ENCODE measurements at places on chromosomes 16 and 17. TPM values are rescaled to one million over a fixed set of nuclear protein-coding genes. Genes with fewer than 3 reads are reported as not detected.
A peak's percentile ranks its signal among the peaks of the same experiment; 100 is the strongest.

DNA sequence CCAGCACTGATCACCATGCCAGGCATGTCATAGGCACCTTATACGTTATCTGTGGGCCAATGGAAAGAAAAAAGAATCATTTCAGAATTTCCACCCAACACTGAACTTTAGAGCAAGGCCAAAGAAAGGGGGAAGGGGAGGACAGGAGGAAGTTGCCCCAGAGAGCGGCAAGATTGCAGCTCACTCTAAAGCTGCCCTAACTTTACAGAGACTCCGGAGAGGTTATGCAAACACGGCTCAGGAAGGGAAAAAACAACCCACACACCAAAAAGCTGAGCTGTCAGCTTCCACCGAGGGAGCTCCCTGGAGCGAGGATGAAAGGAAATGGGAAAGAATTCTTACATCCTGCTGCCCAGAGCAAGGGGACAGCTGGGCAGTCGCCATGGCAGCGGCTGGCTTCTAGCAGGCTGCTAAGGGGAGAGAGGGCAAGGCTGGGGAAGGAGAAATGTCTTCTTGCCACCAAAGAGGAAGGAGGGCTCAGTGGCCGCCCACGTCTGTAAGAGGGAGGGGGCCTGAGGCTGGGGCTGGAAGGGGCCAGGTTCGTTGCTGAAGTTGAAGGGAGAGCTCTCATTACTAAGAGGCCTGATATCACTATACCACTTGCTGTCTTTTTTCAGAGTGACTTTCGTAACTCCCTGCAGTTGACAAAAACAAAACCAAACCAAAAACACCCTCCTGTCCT, 18.2 kb downstream of the COTL1 start:
- no peaks in the 10 kb centered on the region for H3K36me3 ChIP-seq
- H3K27ac ChIP-seq = peak overlapping the region; percentile 65
- H3K27me3 ChIP-seq = no peaks in the 10 kb centered on the region
- peaks cover 25% of the 10 kb centered on the region for H3K4me1 ChIP-seq

DNA sequence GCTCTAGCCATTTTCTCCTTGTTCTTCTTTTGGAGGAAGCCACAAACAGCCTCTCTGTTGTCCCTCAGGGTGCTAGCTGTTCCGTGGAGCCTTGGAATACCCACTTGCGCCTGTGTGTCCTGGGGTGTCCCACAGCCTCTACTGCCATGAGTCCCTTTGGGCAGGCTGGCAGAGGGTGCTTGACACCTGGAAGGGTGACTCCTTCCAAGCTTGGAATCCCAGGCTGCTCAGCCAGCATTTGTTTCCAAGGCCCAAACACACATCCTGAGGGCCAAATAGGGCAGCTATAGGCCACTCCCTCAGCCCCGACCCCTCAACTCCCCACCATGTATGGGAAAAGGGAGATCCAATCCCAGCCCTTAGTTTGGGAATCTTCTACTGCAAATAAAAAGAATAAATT, 14.9 kb downstream of the ZNHIT3 start:
- no peak for DNase-seq
- H3K4me3 ChIP-seq = no peak overlapping the region
- H3K27ac ChIP-seq = no peak overlapping the region

GNAO1 gene
- polyA plus RNA-seq = 15.9 TPM

- no peak for DNase-seq
- no peak overlapping the region for H3K27ac ChIP-seq
- no peaks in the 10 kb centered on the region for H3K27me3 ChIP-seq
- H3K36me3 ChIP-seq = no peaks in the 10 kb centered on the region
- H3K4me1 ChIP-seq = no peaks in the 10 kb centered on the region
- no peak overlapping the region for H3K4me3 ChIP-seq
Measured at GRCh38 chr17:43801844-43802243, 21.6 kb downstream of the CFAP97D1 start.

- no peak overlapping the region for H3K27ac ChIP-seq
- H3K4me3 ChIP-seq = no peak overlapping the region
- no peak for DNase-seq
- no peaks in the 10 kb centered on the region for H3K36me3 ChIP-seq
Measured at GRCh38 chr17:9467518-9467917, 108.1 kb downstream of the STX8 start.

GRCh38 chr17:373613-374230, 21.1 kb upstream of the RPH3AL start:
- no peaks in the 10 kb centered on the region for H3K36me3 ChIP-seq
- H3K4me1 ChIP-seq = no peaks in the 10 kb centered on the region
- DNase-seq = no peak
- no peaks in the 10 kb centered on the region for H3K27me3 ChIP-seq
- no peak overlapping the region for H3K27ac ChIP-seq

GRCh38 chr17:49016775-49017463, 19.7 kb downstream of the IGF2BP1 start:
- DNase-seq = peak; percentile 57
- H3K4me1 ChIP-seq = peaks cover 86% of the 10 kb centered on the region
- no peak overlapping the region for H3K27ac ChIP-seq
- H3K36me3 ChIP-seq = no peaks in the 10 kb centered on the region

Measured in large intestine (tissue), 12 donors.